ENCODE measurements at places on chromosomes 11 and 22. TPM values are rescaled to one million over a fixed set of nuclear protein-coding genes. Genes with fewer than 3 reads are reported as not detected.

GRCh38 chr11:8086001-8086479 lies 5.0 kb downstream of the TUB start:
- peaks cover 35% of the 10 kb centered on the region for H3K27me3 ChIP-seq
- H3K4me1 ChIP-seq: no peaks in the 10 kb centered on the region
- no peak overlapping the region for H3K4me3 ChIP-seq
- H3K36me3 ChIP-seq: no peaks in the 10 kb centered on the region
- H3K27ac ChIP-seq: no peak overlapping the region

DNA sequence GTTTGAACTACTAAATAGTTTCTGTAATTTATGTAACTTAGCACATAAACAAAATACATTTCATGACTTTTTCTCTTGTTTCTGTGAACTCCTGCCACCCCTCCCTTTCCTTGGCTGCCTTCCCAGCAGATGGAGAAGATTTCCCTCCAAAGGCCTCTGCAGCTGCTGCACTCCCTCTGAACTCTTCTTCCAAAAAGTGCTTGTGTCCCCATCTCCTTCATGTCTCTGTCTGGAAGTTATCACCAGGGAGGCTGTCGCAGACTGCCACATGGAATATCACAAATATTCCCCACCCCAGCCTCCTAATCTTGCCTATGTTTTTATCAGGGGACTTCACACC lies 1068.3 kb downstream of the OPCML start:
- no peak overlapping the region for H3K27ac ChIP-seq
- no peak for DNase-seq
- H3K27me3 ChIP-seq: peaks cover 5% of the 10 kb centered on the region
- H3K4me1 ChIP-seq: no peaks in the 10 kb centered on the region
- no peaks in the 10 kb centered on the region for H3K36me3 ChIP-seq

GRCh38 chr11:127506126-127506525 lies 505.6 kb upstream of the KIRREL3 start:
- H3K27ac ChIP-seq: no peak overlapping the region
- no peak overlapping the region for H3K4me3 ChIP-seq
- H3K27me3 ChIP-seq: no peaks in the 10 kb centered on the region

Gene MPZL2
- total RNA-seq: not detected

DNA sequence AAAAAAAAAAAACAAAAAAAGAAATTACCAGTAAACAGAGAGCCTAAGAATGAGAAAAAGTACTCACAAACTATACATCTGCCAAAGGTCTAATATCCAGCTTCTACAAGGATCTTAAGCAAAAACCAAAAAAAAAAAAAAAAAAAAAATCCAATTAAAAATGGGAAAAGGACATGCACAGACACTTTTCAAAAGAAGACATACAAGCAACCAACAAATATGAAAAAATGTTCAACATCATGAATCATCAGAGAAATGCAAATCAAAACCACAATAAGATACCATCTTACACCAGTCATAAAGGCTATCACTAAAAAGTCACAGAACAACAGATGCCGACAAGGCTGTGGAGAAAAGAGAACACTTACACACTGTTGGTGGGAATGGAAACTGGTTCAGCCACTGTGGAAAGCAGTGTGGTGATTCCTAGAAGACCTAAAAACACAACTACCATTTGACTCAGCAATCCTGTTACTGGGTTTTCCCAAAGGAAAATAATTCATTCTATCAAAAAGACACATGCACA lies 18.3 kb downstream of the MS4A6A start:
- H3K27ac ChIP-seq: no peak overlapping the region
- no peaks in the 10 kb centered on the region for H3K36me3 ChIP-seq
- H3K4me1 ChIP-seq: no peaks in the 10 kb centered on the region
- no peak overlapping the region for H3K4me3 ChIP-seq
- no peak for DNase-seq
- no peaks in the 10 kb centered on the region for H3K27me3 ChIP-seq

Measured in HFFc6 (cell line).